Placental pericyte (primary cell): ENCODE measurements at places on chromosomes 1 and 21. TPM values are rescaled to one million over a fixed set of nuclear protein-coding genes. Genes with fewer than 3 reads are reported as not detected.

The HSD3B1 gene
- total RNA-seq, result not detected in 2 replicates

The ZNF326 gene
- 9.2 and 12.0 TPM in 2 replicates for total RNA-seq

The GLIS1 gene
- 0.86 TPM in 1 of 2 replicates, not detected in the other for total RNA-seq

The SPATA17 gene
- total RNA-seq, result under 0.01 and 0.14 TPM in 2 replicates

The HAO2 gene
- not detected in 2 replicates for total RNA-seq

The FAM72C gene
- total RNA-seq, result 0.22 and 4.2 TPM in 2 replicates

The ATP6V1G3 gene
- total RNA-seq, result not detected in 2 replicates

The ADORA3 gene
- 0.43 TPM in 1 of 2 replicates, not detected in the other for total RNA-seq

The KCNE2 gene
- 0.14 TPM in 1 of 2 replicates, not detected in the other for total RNA-seq

The ADGRL4 gene
- total RNA-seq, result 3.7 and 44.8 TPM in 2 replicates

The CCDC181 gene
- under 0.01 and 0.14 TPM in 2 replicates for total RNA-seq

The ZSWIM5 gene
- 0.22 and 4.3 TPM in 2 replicates for total RNA-seq

The ANGPTL3 gene
- total RNA-seq, result under 0.01 TPM in 1 of 2 replicates, not detected in the other

The OR2T11 gene
- not detected in 2 replicates for total RNA-seq

The GBP4 gene
- total RNA-seq, result 2.0 and 3.4 TPM in 2 replicates

The C1orf122 gene
- 18.9 and 23.9 TPM in 2 replicates for total RNA-seq

The PTGER3 gene
- total RNA-seq, result under 0.01 and 1.6 TPM in 2 replicates

The LMX1A gene
- not detected in 2 replicates for total RNA-seq

The HOOK1 gene
- not detected in 2 replicates for total RNA-seq

The DIO1 gene
- not detected in 2 replicates for total RNA-seq

The CFHR3 gene
- not detected in 2 replicates for total RNA-seq

The ALX3 gene
- total RNA-seq, result not detected in 2 replicates
